ENCODE measurements at places on chromosomes 6 and 20.

DNA sequence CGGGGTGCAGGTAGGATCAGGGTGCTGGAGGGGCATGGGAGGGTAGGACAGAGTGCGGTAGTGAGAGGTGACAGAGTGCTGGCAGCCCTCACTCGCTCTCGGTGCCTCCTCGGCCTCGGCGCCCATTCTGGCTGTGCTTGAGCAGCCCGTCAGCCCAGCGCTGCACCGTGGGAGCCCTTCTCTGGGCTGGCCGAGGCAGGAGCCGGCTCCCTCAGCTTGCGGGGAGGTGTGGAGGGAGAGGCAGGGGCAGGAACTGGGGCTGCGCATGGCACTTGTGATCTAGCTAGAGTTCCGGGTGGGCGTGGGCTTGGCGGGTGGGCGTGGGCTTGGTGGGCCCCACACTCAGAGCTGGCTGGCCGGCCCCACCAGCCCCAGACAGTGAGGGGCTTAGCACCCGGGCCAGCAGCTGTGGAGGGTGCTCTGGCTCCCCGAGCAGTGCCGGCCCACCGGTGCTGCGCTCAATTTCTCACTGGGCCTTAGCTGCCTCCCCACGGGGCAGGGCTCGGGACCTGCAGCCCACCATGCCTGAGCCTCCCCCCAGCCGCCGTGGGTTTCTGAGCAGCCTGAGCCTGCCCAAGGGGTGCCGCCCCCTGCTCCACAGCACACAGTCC lies 112.8 kb upstream of the DUSP22 start:
- DNase-seq: no peak

DNA sequence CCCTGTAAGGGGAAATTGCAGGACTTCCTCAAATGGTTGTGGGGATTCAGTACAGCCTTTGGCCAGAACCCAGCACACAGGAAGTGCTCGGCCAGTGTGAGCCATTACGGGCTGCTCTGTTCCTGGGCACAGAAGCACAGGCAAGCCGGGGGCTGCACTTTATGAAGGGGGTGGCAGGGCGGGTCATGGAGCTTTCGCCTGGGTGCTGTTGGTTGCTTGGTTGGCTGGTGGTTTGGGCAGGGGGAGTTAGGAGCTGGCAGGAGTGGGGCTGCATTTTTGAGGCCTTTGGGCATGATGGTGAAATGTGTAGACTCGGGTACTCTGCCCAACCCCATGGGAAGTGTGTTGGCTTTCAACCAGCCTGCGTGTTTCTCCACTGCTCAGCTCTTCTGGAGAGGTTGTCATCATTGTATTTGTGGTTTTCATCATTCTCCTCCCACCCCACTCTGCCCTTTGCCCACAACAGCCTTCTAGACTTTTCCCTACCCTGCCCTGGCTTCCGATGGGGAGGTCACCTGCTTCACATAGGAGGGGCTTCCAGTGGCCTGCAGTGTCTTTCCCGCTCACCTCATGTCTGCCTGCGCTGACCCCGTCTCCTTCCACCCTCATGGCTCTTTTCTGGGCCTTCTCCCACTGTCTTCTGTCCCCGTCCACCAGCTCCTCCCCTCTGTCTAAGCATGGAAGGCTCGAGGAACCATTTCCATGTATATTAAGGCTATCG lies 16.1 kb upstream of the RBM38 start:
- no peak for DNase-seq

GRCh38 chr6:43758617-43759050 lies 11.4 kb upstream of the VEGFA start:
- no peak for DNase-seq

DNA sequence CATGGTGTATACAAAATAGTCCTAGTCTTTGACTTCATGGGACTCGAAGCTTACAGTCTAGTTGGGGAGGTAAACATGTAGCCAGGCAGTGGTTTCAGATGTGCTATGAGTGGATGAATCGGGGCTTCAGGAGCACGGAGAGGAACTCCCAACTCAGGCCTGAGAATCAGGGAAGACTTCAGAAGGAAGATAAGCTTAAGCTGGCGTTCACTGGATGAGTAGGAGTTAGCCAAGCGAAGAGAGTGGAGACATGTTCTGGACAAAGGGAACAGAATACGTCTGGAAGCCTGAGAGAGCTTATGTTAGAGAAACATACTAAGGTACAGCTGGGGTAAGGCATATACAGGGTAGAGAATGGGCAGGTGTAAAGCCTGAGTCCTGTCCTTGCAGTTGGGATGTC lies 8.8 kb downstream of the CARMIL1 start:
- no peak for DNase-seq

- DNase-seq: no peak
Measured at GRCh38 chr6:144952456-144953240, 667.5 kb downstream of the UTRN start.

GRCh38 chr20:22797103-22797502 lies 212.7 kb upstream of the FOXA2 start:
- DNase-seq: no peak

DNA sequence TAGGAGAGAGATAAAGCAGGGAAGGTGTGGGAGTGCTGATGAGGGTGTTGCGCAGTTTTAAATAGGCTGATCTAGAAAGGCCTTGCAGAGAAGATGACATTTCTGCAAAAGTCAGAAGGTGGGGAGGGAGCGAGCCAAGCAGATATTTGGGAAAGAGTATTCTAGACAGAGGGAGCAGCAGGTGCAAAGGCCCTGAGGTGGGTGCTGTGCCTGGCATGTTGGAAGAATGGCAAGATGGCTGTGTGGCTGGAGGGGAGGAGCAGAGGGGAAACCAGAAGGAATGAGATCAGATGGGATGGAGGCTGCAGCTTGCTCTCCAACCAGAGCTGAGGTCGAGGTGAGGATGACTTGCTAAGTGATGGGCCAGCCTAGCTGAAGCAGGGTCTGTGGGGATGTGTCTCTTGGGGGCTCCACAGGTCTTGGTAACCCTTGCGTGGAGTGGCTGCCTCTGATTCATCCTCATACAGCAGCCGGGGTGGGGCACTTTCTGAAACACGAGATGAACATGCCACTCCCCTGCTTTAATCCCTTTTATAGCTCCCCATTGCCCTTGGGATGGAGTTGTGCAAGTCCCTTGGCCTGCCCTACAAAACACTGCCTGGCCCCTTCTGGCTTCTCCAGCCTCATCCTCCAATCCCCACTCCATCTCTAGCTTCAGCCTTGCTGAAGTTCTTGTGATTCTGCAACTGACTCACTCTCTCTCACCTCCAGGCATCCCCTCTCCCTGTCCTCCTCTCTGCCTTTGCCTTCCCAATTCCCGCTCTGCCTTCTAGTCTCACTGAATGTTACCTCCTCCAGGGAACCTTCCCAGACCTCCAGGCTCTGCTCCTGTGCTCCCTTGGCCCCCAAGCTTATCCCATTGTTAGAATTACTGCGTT lies 94.1 kb downstream of the CDH22 start:
- DNase-seq: no peak

DNA sequence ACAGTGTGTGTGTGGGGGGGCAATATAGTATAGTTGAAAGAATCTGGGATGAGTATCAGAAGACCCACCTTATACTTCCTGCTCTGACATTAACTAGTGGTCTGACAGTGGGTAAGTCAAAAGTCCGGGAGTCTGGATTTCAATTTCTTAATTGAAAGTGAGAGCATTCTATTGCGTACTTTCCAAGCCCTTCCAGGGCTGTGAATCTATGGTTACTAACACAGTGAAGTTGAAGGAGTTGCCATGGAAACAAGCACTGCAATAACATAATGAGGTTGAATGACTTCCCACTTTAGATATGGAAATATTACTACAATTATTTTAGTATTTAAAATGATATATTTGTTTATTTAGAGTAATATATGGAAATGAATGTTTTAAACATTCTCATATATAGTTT lies 80.2 kb downstream of the MLIP start:
- DNase-seq: no peak

DNA sequence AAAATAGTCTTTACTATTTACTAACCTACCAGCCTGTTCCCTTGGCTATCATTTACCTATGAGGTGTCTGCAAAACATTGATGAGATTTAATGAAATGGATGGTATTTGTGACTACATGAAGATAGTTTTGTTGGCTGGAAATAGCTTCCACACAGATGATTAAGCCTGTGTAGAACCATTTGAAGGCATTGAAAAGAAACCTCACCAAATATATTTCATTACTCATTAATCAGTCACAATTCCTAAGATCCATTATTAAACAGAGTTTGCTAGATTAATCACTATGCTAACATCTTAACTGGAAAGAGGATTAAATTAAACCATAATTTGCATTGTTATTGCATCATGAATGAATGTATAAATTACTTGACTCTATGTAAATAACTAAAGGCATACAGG lies 560.3 kb downstream of the BMP2 start:
- no peak for DNase-seq

- DNase-seq: no peak
Measured at GRCh38 chr20:43910564-43910963, 4.1 kb upstream of the TOX2 start.

GRCh38 chr6:144737998-144738397 lies 452.9 kb downstream of the UTRN start:
- DNase-seq: no peak

DNA sequence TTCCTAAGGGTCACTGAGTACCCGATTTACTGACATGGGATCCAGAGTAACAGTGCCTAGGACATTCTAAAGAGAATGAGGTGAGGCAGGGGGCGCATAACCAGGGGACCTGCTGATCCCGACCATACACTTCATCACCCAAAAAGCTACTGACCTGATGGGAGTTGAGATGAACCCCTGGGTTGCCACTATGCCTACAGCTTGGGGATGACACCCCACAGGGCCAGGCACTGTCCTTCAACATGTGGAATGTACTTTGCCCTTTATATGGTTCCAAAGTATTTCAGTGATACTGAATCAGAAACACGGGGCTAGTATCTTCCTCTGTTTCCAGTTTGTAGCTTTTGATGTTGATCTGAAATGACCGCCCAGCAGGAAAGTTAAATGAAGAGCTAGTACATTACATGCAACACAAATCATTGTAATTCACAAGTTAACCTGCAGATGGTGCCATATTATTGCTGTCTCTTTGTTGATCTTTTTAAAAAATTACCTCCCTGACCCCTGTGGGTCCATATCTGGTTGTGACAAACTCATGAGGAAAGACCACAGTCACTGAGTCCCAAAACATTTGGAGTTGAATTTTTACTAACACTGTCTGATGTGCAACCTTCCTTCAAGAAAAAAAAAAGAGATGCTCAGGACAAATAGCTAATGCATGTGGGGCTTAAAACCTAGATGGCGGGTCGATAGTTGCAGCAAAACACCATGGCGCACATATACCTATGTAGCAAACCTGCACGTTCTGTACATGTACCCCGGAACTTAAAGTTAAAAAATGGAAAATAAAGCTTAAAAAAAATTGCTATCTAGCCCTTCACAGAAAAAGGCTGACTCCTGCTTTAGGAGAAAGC lies 42.7 kb upstream of the GCNT2 start:
- no peak for DNase-seq

DNA sequence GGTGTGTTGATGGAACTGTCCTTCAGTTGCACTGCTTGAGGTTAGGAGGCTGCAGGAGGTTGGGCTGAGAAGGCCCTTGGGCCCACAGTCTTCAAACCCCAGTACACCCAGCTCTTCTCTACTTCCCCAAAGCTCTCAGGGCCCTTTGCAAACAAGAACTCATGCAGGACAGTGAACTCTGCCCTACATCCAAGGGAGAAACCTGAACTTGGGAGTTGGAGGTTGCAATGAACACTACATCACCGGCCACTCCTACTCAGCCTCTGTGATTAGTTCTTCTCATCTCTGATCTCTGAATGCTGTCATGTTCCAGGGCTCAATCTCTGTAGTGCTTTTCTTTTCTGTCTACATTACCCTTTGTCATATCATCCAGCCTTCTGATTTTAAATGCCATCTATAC lies 148.5 kb upstream of the PDE7B start:
- no peak for DNase-seq

DNA sequence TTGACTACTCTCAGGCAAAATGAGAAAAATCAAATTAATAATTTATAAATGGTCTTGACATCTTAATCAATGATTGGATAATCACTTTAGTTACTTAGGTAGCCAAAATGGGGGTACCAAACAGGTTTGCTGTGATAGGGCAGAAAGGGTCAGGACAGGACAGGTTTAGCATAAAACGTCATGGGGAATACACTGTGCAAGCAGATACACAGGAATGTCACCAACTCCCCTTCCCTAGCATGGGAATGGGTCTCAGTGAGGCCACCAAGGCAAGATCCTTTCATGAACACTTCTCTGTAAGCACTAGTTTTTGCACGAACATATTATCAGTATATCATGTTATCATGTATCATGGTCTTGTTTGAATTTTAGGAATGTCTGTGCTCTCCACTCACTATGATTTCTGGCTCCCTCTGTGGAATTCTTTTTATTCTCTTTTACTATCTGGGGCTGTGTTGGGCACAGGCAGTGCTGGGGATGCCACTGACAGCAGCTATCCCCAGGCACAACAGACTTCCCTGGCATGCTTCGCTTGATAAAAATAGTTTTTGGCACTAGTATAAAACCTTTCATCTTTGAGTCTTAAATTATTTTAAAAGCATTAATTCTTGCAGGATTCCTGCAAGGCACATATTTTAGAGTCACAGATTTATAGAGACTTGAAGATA lies 18.3 kb downstream of the PTCHD4 start:
- DNase-seq: no peak

GRCh38 chr6:33249732-33250630 lies 21.7 kb downstream of the VPS52 start:
- no peak for DNase-seq

GRCh38 chr6:110786696-110787095 lies 28.6 kb downstream of the CDK19 start:
- DNase-seq: no peak

- no peak for DNase-seq
Measured at GRCh38 chr6:104118274-104118673, 741.4 kb downstream of the HACE1 start.

DNA sequence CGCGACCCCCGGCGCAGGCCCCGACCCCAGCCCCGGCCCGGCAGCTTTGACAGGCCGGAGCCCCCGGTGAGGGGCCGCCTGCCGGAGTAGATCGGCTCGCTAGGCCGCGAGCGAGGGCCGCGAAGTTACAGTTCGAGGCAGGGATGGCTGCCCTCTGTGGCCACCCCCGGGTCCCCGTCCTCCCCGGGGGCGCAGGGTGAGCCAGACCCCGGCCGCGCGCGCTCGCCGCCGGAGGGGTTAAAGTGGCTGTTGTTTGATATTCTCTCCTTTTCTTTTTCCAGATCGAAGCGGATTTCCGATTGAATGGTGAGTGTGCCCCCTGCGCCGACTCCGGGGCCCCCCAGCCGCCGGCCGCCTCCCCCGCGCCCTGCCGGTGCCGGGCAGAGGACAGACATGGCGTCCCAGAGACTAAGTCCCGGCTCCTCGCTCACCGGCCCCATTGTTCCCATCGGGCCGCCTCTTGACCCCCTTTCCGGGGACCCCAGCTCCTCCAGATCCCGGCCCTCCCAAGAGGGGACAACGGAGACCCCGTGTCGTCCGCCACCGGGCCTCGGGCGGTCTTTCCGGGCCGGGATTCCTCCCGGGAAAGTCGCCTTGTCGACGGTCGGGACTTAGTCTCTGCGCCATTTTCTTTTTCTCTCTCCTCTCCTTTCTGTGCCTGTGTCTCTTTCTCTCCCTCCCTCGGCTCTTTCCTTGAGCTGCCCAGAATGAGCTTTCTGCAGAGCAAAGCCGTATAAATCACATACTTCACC lies 704 bp downstream of the TOP1 start:
- DNase-seq: no peak
